ENCODE measurements at places on chromosomes 2 and 18. TPM values are rescaled to one million over a fixed set of nuclear protein-coding genes. Genes with fewer than 3 reads are reported as not detected.

MGAT5 gene
- total RNA-seq, result 153 TPM

VWC2L gene
- total RNA-seq, result not detected

NOL4 gene
- not detected for total RNA-seq

KIF5C gene
- total RNA-seq, result 0.14 TPM

SERPINB12 gene
- total RNA-seq, result not detected

POTEI gene
- not detected for total RNA-seq

GLB1L gene
- 23.4 TPM for total RNA-seq
